ENCODE measurements at places on chromosomes 4 and X.

DNA sequence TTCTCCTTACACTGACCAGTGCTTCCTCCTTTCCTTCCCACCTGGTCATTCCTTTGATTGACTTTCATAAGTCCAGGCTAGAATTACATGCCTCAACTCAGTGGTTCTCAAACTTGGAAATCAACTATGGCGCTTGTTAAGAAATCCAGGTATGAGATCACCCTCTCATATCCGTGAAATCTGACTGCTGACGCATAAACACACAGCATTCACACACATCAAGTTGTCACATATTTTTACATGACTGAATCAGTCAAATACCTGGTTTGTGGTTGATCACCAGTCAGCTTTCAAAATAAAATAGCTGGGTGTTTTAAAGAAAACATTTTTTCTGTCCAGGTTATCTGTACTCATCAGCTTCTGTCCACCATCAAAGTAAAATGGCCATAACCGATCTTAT lies 433.5 kb downstream of the AFF2 start:
- H3K4me3 ChIP-seq = no peak overlapping the region
- H3K36me3 ChIP-seq = no peaks in the 10 kb centered on the region
- peaks cover 1% of the 10 kb centered on the region for H3K27me3 ChIP-seq

- no peak overlapping the region for H3K27ac ChIP-seq
- H3K36me3 ChIP-seq = no peaks in the 10 kb centered on the region
- no peaks in the 10 kb centered on the region for H3K4me1 ChIP-seq
- H3K4me3 ChIP-seq = no peak overlapping the region
- H3K27me3 ChIP-seq = peaks cover 2% of the 10 kb centered on the region
These were observed 55.0 kb upstream of the PRDM5 start for GRCh38 chr4:120977435-120977997.

GRCh38 chrX:49237060-49237459 lies 1.8 kb downstream of the CCDC22 start:
- no peak for DNase-seq
- peaks cover 2% of the 10 kb centered on the region for H3K27me3 ChIP-seq
- H3K4me1 ChIP-seq = no peaks in the 10 kb centered on the region
- H3K36me3 ChIP-seq = no peaks in the 10 kb centered on the region
- H3K4me3 ChIP-seq = no peak overlapping the region

- H3K27me3 ChIP-seq = no peaks in the 10 kb centered on the region
- H3K4me3 ChIP-seq = no peak overlapping the region
- no peak overlapping the region for H3K27ac ChIP-seq
These were observed 57.4 kb downstream of the DCK start for GRCh38 chr4:71050809-71051208.

DNA sequence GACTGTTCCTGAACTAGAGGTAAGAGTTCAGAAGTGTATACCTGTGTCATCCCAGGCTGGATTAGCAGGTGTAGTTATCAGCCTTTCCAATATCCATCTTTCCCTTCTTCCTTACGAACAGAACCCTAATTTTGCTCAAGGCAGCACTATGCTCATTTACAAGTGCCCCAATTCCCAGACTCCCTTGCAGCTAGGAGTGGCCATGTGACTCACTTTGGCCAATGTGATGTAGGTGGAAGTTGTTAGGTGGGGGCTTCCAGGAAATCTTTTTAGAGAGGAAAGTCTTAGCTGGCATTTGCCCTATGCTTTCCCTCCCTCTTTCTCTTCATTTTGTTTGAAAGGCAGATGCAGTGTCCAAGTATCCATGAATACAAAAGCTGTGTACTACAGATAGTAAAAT lies 34.8 kb downstream of the HOPX start:
- H3K4me1 ChIP-seq = no peaks in the 10 kb centered on the region
- peaks cover 4% of the 10 kb centered on the region for H3K36me3 ChIP-seq
- no peak overlapping the region for H3K27ac ChIP-seq
- DNase-seq = no peak
- peaks cover 3% of the 10 kb centered on the region for H3K27me3 ChIP-seq
- no peak overlapping the region for H3K4me3 ChIP-seq

- no peaks in the 10 kb centered on the region for H3K36me3 ChIP-seq
- no peaks in the 10 kb centered on the region for H3K4me1 ChIP-seq
- H3K27me3 ChIP-seq = no peaks in the 10 kb centered on the region
These were observed 8.6 kb downstream of the OPHN1 start for GRCh38 chrX:68424719-68425118.

GRCh38 chr4:124432500-124432899 lies 280.0 kb downstream of the ANKRD50 start:
- DNase-seq = no peak
- H3K27ac ChIP-seq = no peak overlapping the region
- H3K27me3 ChIP-seq = no peaks in the 10 kb centered on the region
- peaks cover 6% of the 10 kb centered on the region for H3K4me1 ChIP-seq
- no peak overlapping the region for H3K4me3 ChIP-seq

DNA sequence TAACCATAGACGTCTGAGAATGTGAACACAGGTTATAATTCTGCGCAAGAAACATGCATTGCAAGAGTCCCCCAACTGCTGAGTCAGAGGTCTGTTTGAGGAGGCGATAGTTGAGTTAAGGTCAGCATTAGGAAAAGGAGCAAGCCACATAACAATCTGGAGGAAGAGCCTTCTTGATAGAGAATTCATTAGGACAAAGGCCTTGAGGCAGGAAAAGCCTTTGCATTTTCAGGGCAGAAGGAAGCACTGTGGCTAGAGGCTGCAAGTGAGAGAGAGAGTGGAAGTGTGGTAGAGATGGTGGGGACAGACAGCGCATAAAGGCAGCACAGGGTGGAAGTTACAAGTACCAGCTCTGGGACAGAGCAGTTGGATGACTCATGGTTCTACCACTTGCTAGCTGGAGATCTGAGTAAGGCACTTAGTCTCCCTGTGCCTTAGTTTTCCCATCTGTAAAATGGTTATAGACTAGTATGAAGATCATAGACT lies 125.8 kb upstream of the LNX1 start:
- H3K4me3 ChIP-seq = no peak overlapping the region
- DNase-seq = no peak
- no peak overlapping the region for H3K27ac ChIP-seq
- peaks cover 6% of the 10 kb centered on the region for H3K4me1 ChIP-seq
- H3K36me3 ChIP-seq = no peaks in the 10 kb centered on the region

- no peak overlapping the region for H3K4me3 ChIP-seq
- no peaks in the 10 kb centered on the region for H3K27me3 ChIP-seq
- H3K4me1 ChIP-seq = no peaks in the 10 kb centered on the region
- no peak for DNase-seq
- no peaks in the 10 kb centered on the region for H3K36me3 ChIP-seq
These were observed 88.4 kb downstream of the GPR143 start for GRCh38 chrX:9677098-9677739.

All from glutamatergic neuron (in vitro differentiated cells).